Effector CD8-positive, alpha-beta T cell (primary cell): ENCODE measurements at places on chromosomes 4 and X.
A peak's percentile ranks its signal among the peaks of the same experiment; 100 is the strongest.

- no peak for DNase-seq
Observed at GRCh38 chr4:76665153-76665552, 230.1 kb downstream of the SHROOM3 start.

DNA sequence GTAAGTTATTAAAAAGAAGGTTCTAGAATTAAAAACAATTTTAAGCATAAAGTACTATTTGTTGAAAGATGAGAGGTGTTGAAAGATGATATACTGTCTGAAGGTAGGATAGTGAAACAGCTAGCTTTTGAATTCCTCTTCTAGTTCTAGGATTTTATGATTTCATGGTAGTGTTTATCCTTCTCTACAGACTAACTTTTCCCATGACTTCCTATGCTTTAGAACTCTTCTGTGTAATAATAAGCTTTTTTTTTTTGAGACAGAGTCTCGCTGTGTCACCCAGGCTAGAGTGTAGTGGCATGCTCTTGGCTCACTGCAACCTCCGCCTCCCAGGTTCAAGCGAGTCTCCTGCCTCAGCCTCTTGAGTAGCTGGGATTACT lies 96.0 kb upstream of the NUDT6 start:
- DNase-seq = no peak

GRCh38 chr4:170721812-170722373 lies 632.1 kb upstream of the AADAT start:
- no peak for DNase-seq

GRCh38 chr4:95362906-95363558 lies 185.7 kb downstream of the UNC5C start:
- no peak for DNase-seq

- DNase-seq = no peak
Observed at GRCh38 chr4:10207116-10207515, 90.5 kb upstream of the WDR1 start.

DNA sequence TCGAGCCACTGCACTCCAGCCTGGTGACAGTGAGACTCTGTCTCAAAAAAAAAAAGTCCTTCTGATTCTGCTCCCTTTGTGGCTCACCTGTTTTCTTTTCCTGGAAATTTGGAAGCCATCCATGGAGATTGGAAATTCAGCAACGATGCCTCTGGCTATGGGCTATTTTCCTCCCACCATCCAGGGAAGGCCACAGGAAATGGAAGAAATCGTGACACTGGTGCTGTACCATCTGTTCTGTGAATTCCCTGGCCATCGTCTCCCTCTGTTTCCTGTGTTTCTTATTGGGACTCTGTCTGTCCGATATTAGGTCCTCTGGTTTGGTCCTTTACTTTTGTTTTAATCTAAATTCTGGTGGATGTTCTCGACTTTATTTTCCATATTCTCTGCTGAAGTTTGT lies 29.4 kb upstream of the ADRA2C start:
- no peak for DNase-seq

DNA sequence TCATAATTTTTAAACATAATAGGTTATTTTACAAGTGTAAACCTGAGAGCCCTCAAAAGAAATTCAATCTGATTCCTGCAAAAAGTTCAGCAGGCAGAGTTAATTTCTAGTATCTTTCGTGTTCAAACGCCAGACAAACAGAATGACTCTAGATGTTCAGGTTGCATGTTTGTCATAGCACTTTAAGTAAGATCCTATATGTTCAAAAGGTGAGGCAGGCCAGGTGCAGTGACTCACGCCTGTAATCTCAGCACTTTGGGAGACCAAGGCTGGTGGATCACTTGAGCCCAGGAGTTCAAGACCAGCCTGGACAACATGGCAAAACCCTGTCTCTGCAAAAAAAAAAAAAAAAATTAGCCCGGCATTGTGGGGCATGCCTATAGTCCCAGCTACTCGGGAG lies 1.1 kb upstream of the RASSF6 start:
- DNase-seq = no peak

DNA sequence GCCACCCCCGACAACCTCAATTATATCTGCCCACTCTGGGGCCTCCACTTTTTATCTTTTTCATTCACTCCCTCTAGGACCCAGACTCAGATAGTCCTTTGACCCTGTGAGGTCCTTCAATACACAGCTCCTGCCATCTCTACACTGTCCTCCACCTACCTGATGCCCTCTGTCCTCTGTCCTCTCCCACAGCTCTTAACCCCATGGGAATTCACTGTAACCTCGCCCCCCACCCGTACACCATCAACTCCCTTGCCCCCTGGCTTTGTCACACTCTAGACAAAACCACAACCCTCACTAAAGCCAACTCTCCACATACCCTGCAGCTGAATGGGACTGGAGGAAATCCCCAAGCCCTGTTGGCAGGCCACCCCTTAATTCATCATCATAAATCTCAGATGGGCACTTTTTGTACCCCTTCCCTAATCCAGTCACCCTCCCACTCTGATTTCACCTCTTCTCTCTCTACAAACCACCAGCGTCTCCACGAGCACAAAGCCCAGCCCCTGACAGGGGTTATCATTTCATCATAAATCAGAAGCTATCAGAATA lies 52.3 kb upstream of the ENPP6 start:
- DNase-seq = no peak

GRCh38 chr4:186623546-186623945 lies 68.2 kb upstream of the MTNR1A start:
- no peak for DNase-seq

GRCh38 chrX:49165901-49166881 lies 3.6 kb downstream of the MAGIX start:
- peak; percentile 37 for DNase-seq

- DNase-seq = no peak
Observed at GRCh38 chrX:15098505-15098904, 171.4 kb downstream of the ASB9 start.

GRCh38 chrX:11789809-11790208 lies 31.8 kb downstream of the MSL3 start:
- no peak for DNase-seq

DNA sequence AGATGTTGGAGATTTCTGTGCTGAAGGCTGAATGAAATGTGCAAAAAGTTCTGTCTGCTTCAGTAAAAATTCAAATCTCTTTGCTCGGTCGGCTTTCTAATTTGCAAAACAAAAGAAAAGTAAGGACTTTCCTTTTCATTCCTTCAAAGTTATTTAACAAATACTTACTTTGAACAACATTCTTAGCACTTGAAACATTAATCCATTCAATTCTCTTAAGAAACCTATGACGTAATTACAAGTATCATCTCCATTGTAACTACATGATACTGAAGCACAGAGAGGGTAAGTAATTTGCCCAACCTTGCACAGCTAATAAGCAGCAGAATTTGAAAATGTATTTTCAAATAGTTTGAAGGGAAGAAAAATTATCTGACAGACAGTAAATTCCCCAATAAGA lies 6.9 kb downstream of the SMARCA1 start:
- no peak for DNase-seq

GRCh38 chr4:100977274-100977673 lies 370.1 kb downstream of the PPP3CA start:
- no peak for DNase-seq

GRCh38 chrX:123927845-123928244 lies 33.7 kb upstream of the STAG2 start:
- DNase-seq = no peak

- no peak for DNase-seq
Observed at GRCh38 chrX:28408017-28408723, 179.1 kb upstream of the IL1RAPL1 start.

DNA sequence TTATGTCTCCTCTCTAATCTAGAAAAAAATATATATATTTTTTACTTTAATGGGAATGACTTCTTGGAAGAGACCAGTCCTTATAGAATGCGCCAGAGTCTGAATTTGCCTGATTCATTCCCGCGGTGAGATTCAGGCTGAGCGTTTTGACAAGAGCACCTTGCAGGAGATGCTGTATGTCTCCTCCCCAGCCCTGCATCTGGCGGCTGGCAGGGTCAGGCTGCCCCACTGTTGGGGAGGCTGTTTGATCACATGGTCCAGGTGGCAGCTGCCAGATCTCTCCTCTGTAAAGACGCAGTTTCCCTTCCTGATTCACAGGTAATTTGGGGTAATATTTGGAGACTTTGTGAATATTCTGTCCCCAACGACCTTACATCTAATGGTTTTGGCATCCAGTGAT lies 9.7 kb downstream of the PDZD4 start:
- no peak for DNase-seq

DNA sequence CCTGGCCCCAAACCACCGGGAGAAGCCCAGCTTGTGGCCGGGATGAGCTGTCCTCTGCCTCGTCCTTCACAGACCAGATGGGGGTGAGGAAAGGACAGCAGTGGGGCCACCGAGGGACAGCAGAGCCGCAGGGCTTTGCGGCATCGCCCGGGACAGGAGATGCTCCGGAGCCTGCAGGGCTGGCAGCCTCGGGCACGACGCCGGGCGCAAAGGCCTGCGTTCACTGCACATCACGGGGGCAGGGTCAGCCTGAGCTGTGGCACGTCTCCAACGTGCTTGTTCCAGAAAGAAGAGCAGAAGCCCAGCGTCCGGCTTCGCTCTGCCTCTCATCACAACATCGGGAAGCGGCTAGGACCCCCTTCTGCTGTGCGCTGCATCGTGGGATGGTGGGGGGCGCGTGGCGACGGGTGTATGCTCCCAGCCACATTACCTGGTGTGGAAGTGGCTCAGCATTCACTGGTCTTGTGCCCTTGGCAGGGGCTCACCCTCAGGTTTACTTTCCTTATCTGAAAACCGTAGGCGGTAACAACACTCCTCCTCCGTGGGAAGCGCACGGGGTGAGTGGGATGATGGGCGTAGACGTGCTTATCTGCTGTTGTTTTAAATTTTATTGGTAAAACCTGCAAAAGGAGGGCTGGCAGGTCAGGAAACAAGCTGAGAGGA lies 7.4 kb downstream of the TADA2B start:
- DNase-seq = no peak

DNA sequence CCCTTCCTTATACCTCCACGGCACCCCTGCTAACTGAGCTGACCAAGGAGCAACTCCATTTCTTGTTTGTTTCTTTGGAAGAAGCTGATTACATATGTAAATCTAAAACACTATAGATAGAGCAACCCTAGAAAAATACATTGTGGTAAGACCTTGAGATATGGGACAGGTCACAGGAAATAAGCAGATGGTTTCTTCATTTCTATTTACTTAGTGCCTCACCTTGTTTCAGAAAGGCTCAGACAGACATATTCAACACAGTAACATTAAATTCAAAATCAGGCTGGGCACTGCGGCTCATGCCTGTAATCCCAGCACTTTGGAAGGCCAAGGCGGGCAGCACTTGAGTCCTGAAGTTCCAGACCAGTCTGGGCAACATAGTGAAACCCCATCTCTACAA lies 47.3 kb downstream of the IRF2 start:
- no peak for DNase-seq

DNA sequence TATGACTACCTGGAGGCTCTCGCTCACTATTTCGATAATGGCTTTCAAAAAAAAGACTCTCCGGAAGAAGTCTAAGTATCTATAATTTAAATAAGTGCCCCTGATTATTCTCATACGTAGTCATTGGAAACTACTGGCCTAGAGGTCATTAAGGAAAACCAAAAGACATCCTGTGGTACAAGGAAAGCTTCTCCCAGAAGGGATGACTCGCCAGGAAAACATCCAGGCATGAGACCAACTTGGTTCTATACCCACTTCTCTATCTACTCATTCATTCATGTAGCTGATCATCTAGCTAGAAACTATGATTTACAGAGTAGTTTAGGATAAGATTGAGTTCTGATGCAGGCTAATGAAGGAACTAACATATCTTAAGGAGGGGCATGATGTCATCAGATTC lies 37.7 kb downstream of the SOX3 start:
- no peak for DNase-seq

DNA sequence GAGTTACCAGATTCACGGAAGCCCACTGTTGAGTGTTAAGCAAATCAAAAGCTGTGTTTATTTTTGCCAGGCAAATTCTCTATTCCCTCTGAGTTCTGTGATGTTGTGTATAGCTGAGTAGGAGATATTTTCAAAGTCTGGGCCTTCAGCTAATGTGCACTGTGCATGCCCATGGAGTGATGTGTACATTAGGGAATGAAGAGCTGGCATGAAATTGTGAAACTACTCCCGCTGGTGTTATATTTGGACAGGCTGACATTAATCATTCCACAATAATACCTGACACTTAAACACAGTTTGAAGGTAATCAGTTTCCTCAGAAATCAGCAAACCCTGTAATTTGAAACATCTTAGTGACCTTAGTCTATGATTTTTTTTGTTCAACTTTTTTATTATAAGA lies 88.1 kb upstream of the MBNL3 start:
- no peak for DNase-seq

DNA sequence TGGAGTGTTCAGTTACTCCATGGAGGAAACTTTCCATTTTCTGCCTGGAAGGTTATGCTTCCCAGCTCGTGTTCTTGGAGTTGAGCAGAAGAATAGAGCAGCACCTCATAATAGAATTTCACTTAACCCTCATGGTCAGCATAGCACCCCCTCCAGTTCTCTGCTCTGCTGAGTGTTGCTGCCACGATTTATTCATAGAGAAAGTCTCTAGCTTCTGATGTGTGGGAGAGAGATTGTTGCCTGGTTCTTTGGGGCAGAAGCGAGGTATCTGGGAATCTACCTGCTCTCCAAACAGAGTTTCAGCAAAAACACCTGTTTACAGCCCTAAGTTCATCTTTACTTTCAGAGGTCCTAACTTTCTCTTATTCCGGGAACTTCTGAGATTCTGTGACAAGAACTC lies 3.9 kb upstream of the DTHD1 start:
- DNase-seq = no peak

DNA sequence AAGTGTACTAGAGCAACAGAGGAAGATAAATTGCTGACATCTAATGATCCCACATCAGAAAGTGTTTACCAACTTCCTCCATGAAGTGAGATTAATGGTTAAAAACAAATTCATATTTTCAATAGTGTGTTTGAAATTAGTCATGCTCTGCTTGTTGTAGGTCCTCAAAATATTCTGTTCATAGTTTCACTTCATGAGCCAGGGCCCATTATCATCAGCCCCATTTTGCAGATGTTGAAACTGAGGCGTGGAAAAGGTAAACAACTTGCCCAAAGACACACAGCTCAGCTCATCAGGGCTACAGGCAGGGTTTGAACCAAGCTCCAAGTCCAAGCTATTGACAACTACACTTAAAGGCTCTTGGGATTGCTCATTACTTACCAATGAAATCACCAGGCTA lies 103.5 kb upstream of the PPARGC1A start:
- DNase-seq = no peak

DNA sequence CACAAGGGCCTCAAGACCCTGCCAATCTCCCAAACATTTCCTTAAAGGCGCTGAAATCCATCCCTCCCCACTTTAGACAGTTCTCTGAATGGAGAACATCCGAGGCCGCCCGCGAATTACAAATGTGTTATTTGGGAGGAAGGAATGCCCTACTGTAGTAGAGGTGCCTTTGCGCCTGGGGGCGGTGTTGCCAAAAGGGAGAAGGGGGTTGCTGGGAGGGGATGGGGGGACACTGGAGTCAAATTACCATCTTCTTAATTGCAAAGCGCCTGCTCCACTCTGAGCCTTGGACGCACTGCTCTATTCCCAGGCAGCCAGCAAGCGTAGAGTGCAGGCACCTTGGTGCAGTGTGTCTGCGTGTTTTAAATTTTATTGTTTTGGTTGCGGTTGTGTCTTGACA lies 2.7 kb downstream of the TMEM255A start:
- no peak for DNase-seq

- DNase-seq = no peak
Observed at GRCh38 chrX:10557166-10557565, 63.2 kb downstream of the MID1 start.

- DNase-seq = no peak
Observed at GRCh38 chr4:106691749-106692148, 323.2 kb upstream of the GIMD1 start.
